ENCODE measurements at places on chromosomes 13 and 19. TPM values are rescaled to one million over a fixed set of nuclear protein-coding genes. Genes with fewer than 3 reads are reported as not detected.

GRCh38 chr19:33429891-33430673, 56.6 kb downstream of the CEBPG start:
- no peaks in the 10 kb centered on the region for H3K4me1 ChIP-seq
- H3K4me3 ChIP-seq = no peak overlapping the region
- peak; percentile 50 for DNase-seq
- no peak overlapping the region for H3K27ac ChIP-seq

GRCh38 chr13:95643936-95644598, 439 bp downstream of the DZIP1 start:
- peak overlapping the region; percentile 56 for H3K4me3 ChIP-seq
- H3K4me1 ChIP-seq = peaks cover 10% of the 10 kb centered on the region
- no peak for DNase-seq
- H3K27ac ChIP-seq = peak overlapping the region; percentile 36
- H3K36me3 ChIP-seq = no peaks in the 10 kb centered on the region
- H3K27me3 ChIP-seq = peaks cover 45% of the 10 kb centered on the region

GRCh38 chr13:83248751-83249150, 633.5 kb downstream of the SLITRK1 start:
- H3K27ac ChIP-seq = no peak overlapping the region
- H3K4me1 ChIP-seq = no peaks in the 10 kb centered on the region
- no peak overlapping the region for H3K4me3 ChIP-seq
- H3K36me3 ChIP-seq = no peaks in the 10 kb centered on the region
- no peaks in the 10 kb centered on the region for H3K27me3 ChIP-seq

DNA sequence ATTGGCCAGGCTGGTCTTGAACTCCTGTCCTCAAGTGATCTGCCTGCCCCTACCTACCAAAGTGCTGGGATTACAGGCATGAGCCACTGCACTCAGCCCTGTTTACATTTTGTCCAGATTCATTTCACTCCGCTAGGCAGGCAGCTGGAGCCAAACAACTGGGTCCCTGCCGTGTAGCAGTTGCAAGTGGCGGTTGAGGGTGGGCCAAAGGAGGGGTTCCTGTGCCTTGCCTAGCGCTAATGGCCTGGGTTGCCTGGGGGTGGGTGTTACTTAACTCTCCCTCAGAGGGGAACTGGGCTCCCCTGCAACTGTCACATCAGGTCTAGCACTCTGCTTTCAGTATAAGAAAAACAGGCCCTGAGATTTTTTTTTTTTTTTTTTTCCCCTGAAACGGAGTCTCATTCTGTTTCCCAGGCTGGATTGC, 7.4 kb downstream of the ACP5 start:
- H3K27me3 ChIP-seq = no peaks in the 10 kb centered on the region
- no peak overlapping the region for H3K4me3 ChIP-seq
- no peak overlapping the region for H3K27ac ChIP-seq
- H3K36me3 ChIP-seq = no peaks in the 10 kb centered on the region
- no peak for DNase-seq

SYT3 gene
- total RNA-seq = 2.5 TPM

KIRREL2 gene
- total RNA-seq = not detected

DNA sequence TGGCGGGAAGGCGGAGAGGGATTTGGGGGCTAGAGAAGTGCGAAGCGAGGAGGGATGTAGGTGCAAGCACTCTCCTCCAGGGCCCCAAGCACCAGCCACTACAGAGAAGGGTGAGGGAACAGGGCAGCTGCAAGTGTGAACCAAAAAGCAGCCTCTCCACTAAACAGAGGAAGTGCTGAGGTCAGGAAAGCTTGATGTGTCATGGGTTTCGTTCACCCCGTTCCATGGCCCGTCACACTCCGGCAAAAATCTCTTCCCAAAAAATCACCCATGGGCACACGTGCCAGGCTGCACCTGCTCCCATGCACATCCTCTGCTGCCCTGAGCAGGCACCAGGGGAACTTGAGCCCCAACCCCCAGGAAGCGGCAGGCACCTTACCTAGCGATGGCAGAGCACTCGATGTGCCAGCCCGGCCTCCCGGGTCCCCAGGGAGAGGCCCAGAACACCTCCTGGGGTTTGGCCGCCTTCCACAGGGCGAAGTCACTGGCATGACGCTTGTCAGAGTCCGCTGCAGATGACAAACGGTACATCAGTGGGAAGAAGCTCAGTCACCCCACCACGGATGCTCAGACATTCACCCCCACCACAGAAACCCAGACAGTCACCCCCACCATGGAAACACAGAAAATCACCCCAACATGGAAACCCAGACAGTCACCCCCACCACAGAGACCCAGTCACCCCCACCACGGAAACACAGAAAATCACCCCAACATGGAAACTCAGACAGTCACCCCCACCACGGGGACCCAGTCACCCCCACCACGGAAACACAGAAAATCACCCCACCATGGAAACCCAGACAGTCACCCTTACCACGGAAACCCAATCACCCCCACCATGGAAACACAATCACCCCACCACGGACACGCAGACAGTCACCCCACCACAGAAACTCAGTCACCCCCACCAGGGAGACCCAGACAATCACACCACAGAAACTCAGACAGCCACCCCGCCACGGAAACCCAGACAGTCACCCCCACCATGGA, 29.0 kb downstream of the CARS2 start:
- peaks cover 44% of the 10 kb centered on the region for H3K36me3 ChIP-seq
- no peak overlapping the region for H3K27ac ChIP-seq
- no peak for DNase-seq
- no peaks in the 10 kb centered on the region for H3K27me3 ChIP-seq

GRCh38 chr19:41904118-41904870, 21.3 kb downstream of the ARHGEF1 start:
- peaks cover 82% of the 10 kb centered on the region for H3K36me3 ChIP-seq
- DNase-seq = peak; percentile 93
- no peaks in the 10 kb centered on the region for H3K4me1 ChIP-seq
- no peaks in the 10 kb centered on the region for H3K27me3 ChIP-seq
- H3K27ac ChIP-seq = peak overlapping the region; percentile 47
- H3K4me3 ChIP-seq = peak overlapping the region; percentile 8

PROZ gene
- total RNA-seq = not detected

DNA sequence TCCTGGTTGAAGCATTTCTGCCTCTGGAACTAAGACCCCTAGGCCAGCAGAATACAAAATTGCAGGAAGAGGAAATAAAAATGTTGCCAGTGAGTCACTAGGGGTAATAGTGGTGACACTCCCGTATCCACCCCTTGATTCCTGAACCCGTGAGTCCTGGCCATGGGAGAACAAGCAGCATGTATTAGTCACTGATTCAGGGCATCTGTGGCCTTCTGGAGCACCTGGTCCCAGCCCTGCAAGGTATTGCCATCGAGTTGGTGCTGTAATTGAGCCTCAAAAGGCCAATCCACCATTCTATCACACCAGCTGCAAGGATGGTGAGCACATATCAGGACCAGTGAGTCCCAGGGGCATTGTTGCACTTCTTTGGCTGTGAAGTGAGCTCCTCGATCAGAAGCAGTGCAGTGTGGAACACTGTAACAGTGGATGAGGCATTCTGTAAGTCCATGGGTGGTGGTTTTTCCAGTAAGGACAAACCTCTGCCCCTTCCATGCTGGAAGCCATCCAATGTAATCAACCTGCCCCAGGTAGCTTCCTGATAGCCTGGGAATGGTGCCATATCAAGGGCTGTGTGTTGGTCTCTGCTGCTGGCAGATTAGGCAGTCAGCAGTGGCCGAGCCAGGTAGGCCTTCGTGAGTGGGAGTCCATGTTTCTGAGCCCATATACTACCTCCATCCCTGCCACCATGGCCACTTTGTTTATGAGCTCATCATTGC, 39.6 kb downstream of the C1QTNF9 start:
- no peaks in the 10 kb centered on the region for H3K36me3 ChIP-seq
- H3K27ac ChIP-seq = peak overlapping the region; percentile 1
- H3K27me3 ChIP-seq = no peaks in the 10 kb centered on the region
- no peak for DNase-seq
- H3K4me3 ChIP-seq = no peak overlapping the region

NOTCH3 gene
- total RNA-seq = 67.9 TPM

EHD2 gene
- total RNA-seq = 210 TPM

DNA sequence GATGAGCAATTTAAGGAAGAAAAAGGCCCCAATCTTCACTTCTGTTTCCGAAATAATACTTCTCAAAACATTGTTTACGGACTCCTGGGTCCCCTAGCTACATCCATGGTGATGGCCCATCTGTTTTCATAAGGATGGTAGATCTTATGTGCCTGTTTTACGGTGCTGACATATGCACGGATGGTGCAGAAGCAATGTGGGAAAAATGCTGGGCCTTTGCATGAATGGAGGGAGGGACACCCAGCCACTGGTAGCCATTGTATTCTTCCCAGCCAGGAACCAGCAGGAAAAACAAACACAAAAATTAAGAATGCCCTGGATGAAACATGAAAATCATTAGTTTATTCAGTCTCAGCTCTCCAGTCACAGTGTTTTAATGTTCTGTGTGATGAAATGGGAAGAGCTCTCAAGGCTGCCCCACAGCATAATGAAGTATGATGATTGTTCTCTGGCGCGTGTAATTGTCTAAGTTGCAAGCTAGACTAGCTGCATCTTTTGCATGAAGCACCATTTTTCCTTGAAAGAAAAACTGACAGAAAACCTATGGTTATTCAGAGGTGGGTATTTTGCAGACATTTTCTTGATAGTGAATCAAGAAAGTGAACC, 1201.1 kb upstream of the SLC10A2 start:
- DNase-seq = no peak
- H3K4me3 ChIP-seq = no peak overlapping the region
- no peaks in the 10 kb centered on the region for H3K27me3 ChIP-seq
- no peak overlapping the region for H3K27ac ChIP-seq
- H3K36me3 ChIP-seq = no peaks in the 10 kb centered on the region

DNA sequence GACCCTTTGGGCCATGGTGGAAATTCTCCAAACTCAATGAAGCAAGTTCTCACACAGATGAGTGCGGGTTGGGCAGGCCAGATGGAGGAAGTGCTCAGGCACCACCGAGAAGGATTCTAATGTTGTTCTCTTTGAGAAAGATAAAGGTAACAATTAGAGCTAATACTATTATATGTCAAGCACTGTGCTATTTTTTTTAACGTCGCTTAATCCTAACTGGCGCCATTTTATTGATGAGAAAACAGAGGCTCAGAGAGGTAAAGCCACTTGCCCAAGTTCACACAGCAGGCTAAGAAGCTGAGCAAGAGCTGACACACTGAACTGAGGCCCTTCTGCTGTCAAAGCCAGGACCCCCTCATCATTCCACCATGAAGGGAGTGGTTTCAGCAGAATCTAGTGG, 1.0 kb downstream of the FBL start:
- H3K4me3 ChIP-seq = peak overlapping the region; percentile 96
- peak overlapping the region; percentile 93 for H3K27ac ChIP-seq
- H3K27me3 ChIP-seq = no peaks in the 10 kb centered on the region
- H3K4me1 ChIP-seq = peaks cover 32% of the 10 kb centered on the region
- DNase-seq = no peak
- H3K36me3 ChIP-seq = peaks cover 1% of the 10 kb centered on the region

TJP3 gene
- 23.0 TPM for total RNA-seq

ABHD13 gene
- total RNA-seq = 12.8 TPM

SPACA4 gene
- total RNA-seq = 0.98 TPM

GRCh38 chr19:44740351-44740824, 8.1 kb upstream of the BCL3 start:
- no peak overlapping the region for H3K27ac ChIP-seq
- H3K4me3 ChIP-seq = no peak overlapping the region
- H3K36me3 ChIP-seq = no peaks in the 10 kb centered on the region
- H3K4me1 ChIP-seq = peaks cover 59% of the 10 kb centered on the region
- H3K27me3 ChIP-seq = no peaks in the 10 kb centered on the region

DNA sequence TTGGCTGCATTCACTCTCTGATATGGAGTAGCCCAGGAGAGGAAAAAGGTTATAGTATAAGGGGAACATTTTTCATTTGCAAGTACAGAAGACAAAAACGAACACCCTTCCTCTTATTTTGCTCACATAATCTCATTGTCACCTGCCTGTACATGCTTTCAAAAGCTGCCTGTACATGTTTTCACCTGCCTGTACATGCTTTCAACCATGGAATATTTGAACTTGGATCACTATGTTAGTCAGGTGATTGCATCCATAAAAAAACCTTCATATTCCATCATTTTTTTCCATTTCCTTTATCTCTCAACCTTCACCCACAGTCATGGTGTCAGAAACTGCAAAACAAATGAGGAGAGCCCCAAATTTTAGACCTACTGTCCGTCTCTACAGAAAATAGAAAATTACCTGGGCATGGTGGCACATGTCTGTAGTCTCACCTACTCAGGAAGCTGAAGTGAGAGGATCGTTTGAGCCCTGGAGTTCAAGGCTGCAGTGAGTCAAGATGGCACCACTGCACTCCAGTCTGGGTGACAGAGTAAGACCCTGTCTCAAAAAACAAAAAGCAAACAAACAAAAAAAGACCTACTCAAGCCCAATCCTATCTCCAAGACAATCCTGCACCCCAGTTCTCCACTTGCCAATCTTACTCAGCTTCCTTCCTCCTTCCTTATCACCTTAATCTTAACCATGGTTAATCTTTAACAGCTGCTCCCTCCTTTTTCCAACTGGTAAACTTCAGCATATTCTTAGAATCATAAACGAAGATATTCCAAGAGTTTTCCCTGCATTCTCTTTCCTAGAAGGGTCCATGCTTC, 11.6 kb downstream of the IGFL2 start:
- H3K27me3 ChIP-seq = peaks cover 8% of the 10 kb centered on the region
- no peak for DNase-seq
- no peak overlapping the region for H3K27ac ChIP-seq
- H3K36me3 ChIP-seq = no peaks in the 10 kb centered on the region
- no peaks in the 10 kb centered on the region for H3K4me1 ChIP-seq
- no peak overlapping the region for H3K4me3 ChIP-seq

CALR3 gene
- total RNA-seq = not detected

GRCh38 chr13:69474011-69474685, 633.5 kb upstream of the ATXN8OS start:
- H3K27me3 ChIP-seq = no peaks in the 10 kb centered on the region
- no peak overlapping the region for H3K27ac ChIP-seq
- no peak for DNase-seq
- H3K4me3 ChIP-seq = no peak overlapping the region

DMKN gene
- total RNA-seq = 79.8 TPM

GRCh38 chr19:18415178-18415867, 3.9 kb upstream of the SSBP4 start:
- H3K27me3 ChIP-seq = no peaks in the 10 kb centered on the region
- peak overlapping the region; percentile 92 for H3K27ac ChIP-seq
- peak overlapping the region; percentile 36 for H3K4me3 ChIP-seq
- peaks cover 49% of the 10 kb centered on the region for H3K4me1 ChIP-seq
- H3K36me3 ChIP-seq = no peaks in the 10 kb centered on the region
- peak; percentile 83 for DNase-seq

DNA sequence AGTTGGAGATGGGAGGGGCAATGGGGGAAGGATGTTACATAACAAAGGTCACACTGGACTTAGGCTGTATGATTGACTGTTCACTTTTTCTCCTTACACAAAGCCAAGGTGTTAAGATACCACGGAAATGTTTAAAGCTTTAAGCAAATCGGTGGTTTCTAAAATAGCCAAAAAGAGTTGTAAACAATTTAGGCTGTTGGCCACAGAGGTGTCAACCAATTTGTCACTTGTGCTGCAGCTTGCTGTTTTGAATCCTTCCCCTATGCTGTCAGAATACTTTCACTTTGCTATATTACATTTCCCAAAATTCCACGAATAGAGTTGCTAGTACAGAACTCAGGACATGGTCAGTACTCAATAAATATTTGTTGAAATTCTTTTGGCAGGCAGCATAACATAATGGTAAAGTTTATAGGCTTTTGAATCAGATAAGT, 149.3 kb downstream of the VWA8 start:
- peak overlapping the region; percentile 32 for H3K27ac ChIP-seq
- no peak for DNase-seq
- peaks cover 5% of the 10 kb centered on the region for H3K4me1 ChIP-seq
- H3K4me3 ChIP-seq = no peak overlapping the region
- H3K36me3 ChIP-seq = peaks cover 8% of the 10 kb centered on the region
